H7 (cell line): ENCODE measurements at places on chromosomes 7 and 10. TPM values are rescaled to one million over a fixed set of nuclear protein-coding genes. Genes with fewer than 3 reads are reported as not detected.

The EFCAB10 gene
- total RNA-seq = 2.0 and 2.3 TPM in 2 replicates

The TRIM50 gene
- 0.11 TPM in 1 of 2 replicates, not detected in the other for total RNA-seq

The CPN1 gene
- total RNA-seq = not detected in 2 replicates

The PNLIPRP2 gene
- total RNA-seq = not detected in 2 replicates

The CRYGN gene
- 1.2 and 2.2 TPM in 2 replicates for total RNA-seq

The POU6F2 gene
- 0.90 and 2.6 TPM in 2 replicates for total RNA-seq

The CAV1 gene
- 54.2 and 79.9 TPM in 2 replicates for total RNA-seq

The CHAT gene
- not detected in 2 replicates for total RNA-seq

DNA sequence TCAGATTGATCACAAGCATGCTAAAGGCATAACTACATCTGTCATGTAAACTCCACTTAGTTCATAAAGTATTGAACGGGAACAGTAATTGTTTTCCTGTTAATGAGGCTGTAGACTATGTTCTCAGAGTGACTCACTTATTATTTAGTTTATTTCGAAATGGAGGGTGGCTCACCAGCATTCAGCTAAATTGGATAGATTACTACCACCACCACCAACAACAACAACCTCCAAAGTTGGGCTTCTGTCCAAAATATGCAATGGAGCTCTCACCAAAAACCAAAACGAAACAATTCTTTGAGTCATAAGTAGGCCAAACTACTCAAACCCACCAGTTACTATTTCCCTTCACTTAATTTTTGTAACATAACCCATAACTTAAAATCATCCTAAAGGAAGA lies 127.9 kb upstream of the NRBF2 start:
- DNase-seq = no peak

DNA sequence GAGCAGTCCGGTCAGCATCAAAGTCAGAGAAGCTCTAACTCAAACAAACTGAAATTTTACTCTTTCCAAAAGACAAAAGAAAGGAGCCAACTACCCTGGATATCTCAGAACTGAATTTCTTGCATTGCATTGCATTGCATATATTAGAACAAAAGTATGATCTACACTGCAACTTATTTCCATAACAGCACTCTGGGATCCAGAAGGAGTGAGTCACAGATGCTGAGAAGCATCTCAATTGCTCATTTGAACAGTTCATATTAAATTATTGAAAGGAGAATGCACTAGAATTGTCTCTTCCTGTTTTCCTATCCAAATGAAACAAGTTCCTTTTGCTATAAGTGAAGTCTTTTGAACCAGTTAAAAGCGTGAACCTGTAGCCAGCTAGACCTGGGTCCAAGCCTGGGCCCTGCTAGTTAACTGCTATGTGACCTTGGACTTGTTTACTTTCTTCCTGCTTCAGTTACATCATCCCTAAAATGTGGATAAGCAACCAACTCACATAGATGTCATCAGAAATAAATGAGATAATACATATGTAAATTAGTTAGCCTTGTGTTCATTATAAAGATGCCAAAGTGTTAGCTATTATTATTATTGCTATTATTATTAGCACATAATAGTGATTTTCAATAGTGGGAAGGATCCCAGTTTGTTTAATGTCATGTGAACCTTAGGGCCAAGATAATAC lies 184.1 kb downstream of the CREB5 start:
- DNase-seq = no peak

DNA sequence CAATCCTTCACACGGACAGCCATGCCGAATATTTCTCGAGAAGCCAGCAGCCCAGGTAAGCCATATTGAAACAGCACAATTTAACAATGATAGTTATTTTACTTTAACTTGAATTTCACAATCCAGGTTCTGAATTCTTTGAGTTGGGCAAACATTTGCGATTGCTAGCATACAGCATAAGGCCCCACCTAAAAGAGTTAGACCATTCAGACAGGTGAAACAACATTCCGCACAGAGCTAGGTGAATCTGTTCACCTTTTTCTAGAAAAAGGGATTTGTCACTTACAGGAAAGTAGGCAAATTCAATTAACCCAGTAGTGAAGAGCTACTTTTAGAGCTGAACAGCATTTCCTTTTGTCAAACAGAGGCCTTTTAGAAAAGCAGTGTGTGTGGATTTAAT lies 45.3 kb downstream of the CREB3L2 start:
- no peak for DNase-seq

- DNase-seq = peak; percentile 3
Measured at GRCh38 chr10:61271127-61271780, 181.9 kb downstream of the TMEM26 start.

- no peak for DNase-seq
Measured at GRCh38 chr7:154672659-154673415, 330.1 kb downstream of the PAXIP1 start.
